ENCODE measurements at places on chromosomes 2 and 18. TPM values are rescaled to one million over a fixed set of nuclear protein-coding genes. Genes with fewer than 3 reads are reported as not detected.

- no peak overlapping the region for H3K27ac ChIP-seq
- no peak for DNase-seq
- no peaks in the 10 kb centered on the region for H3K27me3 ChIP-seq
- H3K4me1 ChIP-seq = no peaks in the 10 kb centered on the region
- no peak overlapping the region for H3K4me3 ChIP-seq
Measured at GRCh38 chr2:27591745-27592144, 8.9 kb downstream of the ZNF512 start.

DNA sequence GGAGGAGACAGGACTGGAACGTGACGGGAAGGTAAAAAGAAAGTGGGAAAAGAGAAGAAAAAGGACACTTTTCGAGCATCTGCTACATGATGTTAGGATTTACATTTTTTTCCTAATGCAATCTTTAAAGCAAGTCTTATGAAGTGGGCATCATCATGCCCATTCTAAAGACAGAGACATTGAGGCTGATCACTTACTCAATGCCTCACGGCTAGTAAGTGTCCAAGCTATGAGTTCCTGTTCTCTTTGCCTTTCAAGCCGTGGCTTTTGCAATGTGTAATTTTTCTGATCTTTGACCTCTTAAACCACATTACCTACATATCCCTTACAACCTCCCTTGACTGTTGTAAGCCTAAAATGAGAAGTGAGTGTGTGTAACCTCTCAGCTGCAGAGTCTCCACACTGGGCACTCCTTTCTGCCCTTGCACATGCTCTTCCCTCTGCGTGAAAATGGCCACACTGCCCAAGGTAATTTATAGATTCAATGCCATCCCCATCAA is 649.2 kb downstream of the RNF144A start:
- no peaks in the 10 kb centered on the region for H3K27me3 ChIP-seq
- H3K36me3 ChIP-seq = no peaks in the 10 kb centered on the region
- H3K4me3 ChIP-seq = no peak overlapping the region

DNA sequence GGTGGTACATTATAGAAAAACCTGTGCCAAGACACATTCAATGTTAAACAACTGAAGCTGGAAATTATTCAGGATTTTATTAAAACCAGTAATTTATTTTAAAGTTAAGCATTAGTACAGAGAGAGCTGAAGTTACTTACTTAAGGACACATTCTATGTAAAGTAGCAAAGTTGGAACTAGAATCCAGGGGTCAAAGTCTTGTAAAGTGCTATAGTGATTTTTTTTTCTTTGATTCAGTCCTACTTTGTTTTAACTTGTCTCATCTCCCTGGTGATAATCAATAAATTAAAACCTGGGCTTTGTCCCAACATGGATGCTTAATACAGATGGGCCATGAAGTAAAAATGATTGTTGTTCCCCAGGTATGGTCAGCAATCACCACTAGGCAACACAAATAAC is 1271.8 kb upstream of the CHAC2 start:
- no peaks in the 10 kb centered on the region for H3K4me1 ChIP-seq
- no peaks in the 10 kb centered on the region for H3K27me3 ChIP-seq
- no peak for DNase-seq
- H3K27ac ChIP-seq = no peak overlapping the region
- H3K36me3 ChIP-seq = no peaks in the 10 kb centered on the region

Gene CDK15
- 4.7 TPM for total RNA-seq

DNA sequence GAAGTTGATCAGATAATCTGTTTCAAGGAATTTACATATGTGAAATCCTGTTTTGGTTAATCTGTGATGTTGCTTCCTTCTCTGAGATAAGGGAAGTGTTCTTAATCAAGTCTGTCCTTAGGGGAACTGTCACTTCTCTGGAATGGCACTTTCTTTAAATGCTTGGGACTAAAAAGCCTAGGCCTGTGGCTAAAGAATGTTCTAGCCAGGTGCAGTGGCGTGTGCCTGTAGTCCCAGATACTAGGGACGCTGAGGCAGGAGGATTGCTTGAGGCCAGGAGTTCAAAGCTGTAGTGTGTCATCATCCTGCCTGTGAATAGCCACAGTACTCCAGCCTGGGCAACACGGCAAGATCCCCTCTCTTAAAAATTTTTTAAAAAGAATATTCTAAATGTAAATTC is 217.6 kb upstream of the SIX3 start:
- DNase-seq = no peak
- no peak overlapping the region for H3K4me3 ChIP-seq
- H3K4me1 ChIP-seq = no peaks in the 10 kb centered on the region

- no peak overlapping the region for H3K4me3 ChIP-seq
- H3K4me1 ChIP-seq = no peaks in the 10 kb centered on the region
- H3K36me3 ChIP-seq = no peaks in the 10 kb centered on the region
Measured at GRCh38 chr2:102509749-102510148, 36.7 kb downstream of the SLC9A4 start.

Gene MYO7B
- 0.25 TPM for total RNA-seq

DNA sequence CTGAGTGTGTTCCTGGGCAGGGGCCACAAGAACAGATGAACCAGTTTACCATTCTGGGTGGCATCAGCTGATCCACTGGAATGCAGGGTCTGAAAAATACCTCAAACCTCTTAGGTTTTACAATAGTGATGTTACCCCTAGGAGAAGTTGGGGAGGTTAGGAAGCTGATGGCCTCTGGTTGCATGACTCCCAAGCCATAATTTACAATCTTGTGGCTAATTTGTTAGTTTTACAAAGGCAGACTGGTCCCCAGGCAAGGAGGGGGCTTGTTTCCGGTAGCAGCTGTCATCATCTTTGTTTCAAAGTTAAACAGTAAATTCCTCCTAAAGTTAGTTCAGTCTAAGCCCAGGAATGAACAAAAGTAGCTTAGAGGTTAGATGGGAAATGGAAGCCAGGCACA is 113.8 kb upstream of the SLC38A11 start:
- H3K4me3 ChIP-seq = no peak overlapping the region
- no peaks in the 10 kb centered on the region for H3K27me3 ChIP-seq
- H3K27ac ChIP-seq = no peak overlapping the region

- no peak overlapping the region for H3K4me3 ChIP-seq
- H3K27me3 ChIP-seq = no peaks in the 10 kb centered on the region
- no peak for DNase-seq
- H3K27ac ChIP-seq = no peak overlapping the region
Measured at GRCh38 chr18:8656232-8656631, 47.0 kb downstream of the RAB12 start.

Gene GPR45
- total RNA-seq = not detected

- peaks cover 5% of the 10 kb centered on the region for H3K4me1 ChIP-seq
- H3K27me3 ChIP-seq = no peaks in the 10 kb centered on the region
- peak overlapping the region; percentile 64 for H3K27ac ChIP-seq
- no peak overlapping the region for H3K4me3 ChIP-seq
- no peaks in the 10 kb centered on the region for H3K36me3 ChIP-seq
- DNase-seq = no peak
Measured at GRCh38 chr2:229170171-229170570, 100.9 kb downstream of the PID1 start.

DNA sequence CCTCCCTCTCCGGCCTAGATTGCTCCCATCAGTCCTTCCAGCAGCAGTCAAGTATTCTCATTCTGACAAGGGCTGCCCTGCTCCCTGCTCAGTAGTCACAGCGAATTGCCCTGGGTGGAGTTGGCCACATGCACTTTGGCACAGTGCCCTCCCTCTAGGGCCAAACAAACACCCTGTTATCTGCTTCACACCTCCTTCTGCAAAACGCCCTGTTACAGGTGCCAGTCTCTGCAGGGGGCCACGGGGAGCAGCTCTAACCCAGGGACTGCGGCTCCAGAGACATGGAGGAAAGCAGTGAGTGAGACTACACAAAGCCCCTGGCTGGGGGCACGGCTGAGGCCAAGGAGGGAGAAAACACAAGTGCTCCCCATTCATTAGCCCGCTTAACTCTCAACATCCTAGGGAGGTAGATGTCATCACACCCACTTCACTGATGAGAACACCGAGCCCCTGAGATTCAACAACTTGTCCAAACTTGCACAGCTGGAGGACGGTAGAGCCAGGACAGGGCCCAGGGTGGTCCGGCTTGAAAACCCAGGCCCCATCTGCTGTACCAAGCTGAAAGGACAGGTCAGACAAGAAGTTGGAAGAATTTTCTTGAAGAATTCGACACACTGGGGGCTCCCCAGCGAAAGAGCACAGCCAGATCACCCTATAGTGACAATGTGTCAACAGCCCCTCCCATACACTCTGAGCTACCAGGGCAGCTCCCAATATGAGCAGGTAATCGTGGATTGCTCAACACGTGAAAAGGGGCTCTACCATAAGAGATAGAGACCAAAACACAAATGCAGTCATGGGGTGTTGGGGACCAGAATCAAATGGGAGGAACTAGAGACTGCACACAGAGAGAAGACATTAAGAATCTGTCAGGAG is 8.7 kb upstream of the TFCP2L1 start:
- H3K4me3 ChIP-seq = no peak overlapping the region
- H3K27ac ChIP-seq = no peak overlapping the region
- H3K4me1 ChIP-seq = no peaks in the 10 kb centered on the region
- DNase-seq = no peak

DNA sequence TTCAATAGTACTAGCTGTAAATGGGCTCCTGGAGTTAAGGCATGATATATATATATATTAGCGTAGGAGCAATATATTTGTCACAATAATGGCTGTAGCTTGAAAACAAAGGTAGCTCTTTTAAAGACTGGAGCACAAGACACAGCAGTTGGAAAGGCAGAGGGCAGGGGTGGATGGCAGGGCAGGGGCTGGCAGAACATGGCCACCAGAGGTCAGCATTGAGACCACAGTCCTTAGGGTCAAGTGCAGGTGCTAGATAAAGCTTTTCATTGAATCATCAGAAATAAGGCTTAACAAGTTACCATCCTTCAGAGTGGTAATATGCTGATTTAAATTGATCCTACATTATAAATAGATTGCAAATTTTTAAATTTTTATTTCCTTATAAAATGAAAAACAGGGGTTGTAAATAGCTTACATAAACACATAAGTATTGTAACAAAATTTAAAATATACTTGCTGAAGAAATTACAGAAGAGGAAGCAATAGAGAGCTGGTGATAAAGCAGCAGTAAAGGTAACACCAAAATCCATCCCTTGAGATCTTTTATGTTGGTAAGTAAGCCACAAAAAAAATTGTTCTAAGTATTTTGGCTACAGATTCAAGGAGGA is 161.2 kb upstream of the PIEZO2 start:
- no peak overlapping the region for H3K27ac ChIP-seq
- no peak for DNase-seq
- H3K4me1 ChIP-seq = no peaks in the 10 kb centered on the region
- no peak overlapping the region for H3K4me3 ChIP-seq
- no peaks in the 10 kb centered on the region for H3K27me3 ChIP-seq

Gene MC2R
- not detected for total RNA-seq

GRCh38 chr2:48213646-48214045 is 307.3 kb upstream of the FBXO11 start:
- H3K36me3 ChIP-seq = no peaks in the 10 kb centered on the region
- H3K4me1 ChIP-seq = no peaks in the 10 kb centered on the region
- H3K27ac ChIP-seq = no peak overlapping the region
- H3K4me3 ChIP-seq = no peak overlapping the region
- no peak for DNase-seq
- H3K27me3 ChIP-seq = no peaks in the 10 kb centered on the region

Gene HOXD4
- 15.4 TPM for total RNA-seq

- no peaks in the 10 kb centered on the region for H3K27me3 ChIP-seq
- H3K36me3 ChIP-seq = no peaks in the 10 kb centered on the region
- H3K4me1 ChIP-seq = no peaks in the 10 kb centered on the region
- no peak overlapping the region for H3K4me3 ChIP-seq
- no peak for DNase-seq
- H3K27ac ChIP-seq = no peak overlapping the region
Measured at GRCh38 chr2:121309801-121310200, 24.8 kb upstream of the TFCP2L1 start.

GRCh38 chr2:241764275-241765241 is 12.1 kb upstream of the GAL3ST2 start:
- H3K4me1 ChIP-seq = no peaks in the 10 kb centered on the region
- no peaks in the 10 kb centered on the region for H3K27me3 ChIP-seq
- no peak overlapping the region for H3K27ac ChIP-seq
- no peak overlapping the region for H3K4me3 ChIP-seq
- DNase-seq = peak; percentile 8

GRCh38 chr18:46596119-46596518 is 60.9 kb downstream of the LOXHD1 start:
- no peaks in the 10 kb centered on the region for H3K36me3 ChIP-seq
- DNase-seq = no peak
- no peak overlapping the region for H3K27ac ChIP-seq
- H3K27me3 ChIP-seq = no peaks in the 10 kb centered on the region
- H3K4me1 ChIP-seq = no peaks in the 10 kb centered on the region
- no peak overlapping the region for H3K4me3 ChIP-seq

DNA sequence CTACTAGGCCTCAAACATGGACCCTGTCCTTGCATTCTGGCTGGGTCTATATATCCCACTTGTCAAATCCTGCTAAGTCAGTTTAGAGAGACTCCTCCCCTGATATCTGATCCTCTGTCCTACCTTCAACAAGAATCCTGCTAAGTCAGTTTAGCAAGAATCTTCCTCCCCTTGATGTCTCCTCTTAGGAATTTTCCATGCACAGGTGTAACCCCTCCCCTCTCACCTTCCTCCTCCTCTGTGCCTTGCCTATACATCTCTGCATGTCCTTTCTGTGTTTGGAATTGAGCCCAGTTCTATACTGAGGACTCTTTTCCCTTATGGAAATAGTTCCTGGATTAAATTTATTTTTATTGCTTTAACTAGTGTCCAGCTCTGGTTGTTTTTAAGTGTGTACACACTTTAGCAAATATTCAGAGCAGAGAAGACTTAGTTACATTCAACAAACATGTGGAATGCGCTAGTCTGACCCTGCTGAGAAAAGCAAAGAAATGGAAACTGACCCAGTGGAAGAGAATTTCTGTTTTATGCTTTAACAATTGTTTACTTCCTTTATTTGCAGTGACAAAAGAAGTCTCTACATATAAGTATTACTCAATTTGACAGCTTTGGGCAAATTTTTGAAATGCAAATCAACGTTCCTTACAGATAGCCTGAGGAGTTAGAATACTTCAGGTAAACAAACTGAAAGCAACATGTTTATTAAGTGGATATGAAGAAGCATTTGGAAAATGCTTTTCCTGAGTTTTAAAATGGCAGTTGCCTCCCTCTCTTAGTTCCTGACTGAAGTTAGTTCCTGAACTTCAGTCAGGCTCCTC is 80.6 kb downstream of the RIT2 start:
- H3K27ac ChIP-seq = no peak overlapping the region
- no peak for DNase-seq
- no peaks in the 10 kb centered on the region for H3K27me3 ChIP-seq
- no peaks in the 10 kb centered on the region for H3K4me1 ChIP-seq
- no peaks in the 10 kb centered on the region for H3K36me3 ChIP-seq

Gene TSGA10
- total RNA-seq = 8.6 TPM

Measured in ovary (tissue), 10 donors.